ENCODE measurements at places on chromosomes 12 and 14.

DNA sequence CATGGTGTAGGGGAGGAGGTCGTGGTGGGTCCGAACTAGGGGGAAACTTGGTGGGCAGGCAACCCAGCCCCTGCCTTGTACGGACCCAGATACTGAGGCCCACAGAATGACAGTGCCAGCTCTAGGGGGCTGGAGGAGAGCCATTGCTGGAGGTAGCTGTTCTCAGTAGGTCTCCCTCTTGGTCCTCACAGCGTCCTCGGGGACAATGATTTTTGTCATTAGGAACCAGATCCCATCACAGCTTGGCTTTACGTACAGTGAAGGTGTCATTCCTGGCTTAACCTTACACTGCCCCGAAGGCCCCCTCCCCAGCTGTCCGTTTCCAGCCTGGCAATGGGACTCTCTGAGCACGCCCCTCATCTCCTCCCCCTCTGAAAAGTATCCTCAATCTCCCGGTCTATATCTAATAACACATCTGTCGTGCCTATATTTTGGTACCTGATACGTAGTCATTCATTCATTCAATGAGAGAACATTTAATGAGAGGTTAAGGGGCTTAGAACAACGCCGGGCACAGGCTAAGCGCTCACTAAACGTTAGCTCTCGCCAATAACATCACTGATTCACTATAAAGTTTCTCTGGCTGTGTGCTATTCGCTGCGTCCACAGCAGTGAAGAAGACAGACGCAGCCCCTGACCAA, 597 bp upstream of the DYNC1H1 start:
- DNase-seq, result no peak

DNA sequence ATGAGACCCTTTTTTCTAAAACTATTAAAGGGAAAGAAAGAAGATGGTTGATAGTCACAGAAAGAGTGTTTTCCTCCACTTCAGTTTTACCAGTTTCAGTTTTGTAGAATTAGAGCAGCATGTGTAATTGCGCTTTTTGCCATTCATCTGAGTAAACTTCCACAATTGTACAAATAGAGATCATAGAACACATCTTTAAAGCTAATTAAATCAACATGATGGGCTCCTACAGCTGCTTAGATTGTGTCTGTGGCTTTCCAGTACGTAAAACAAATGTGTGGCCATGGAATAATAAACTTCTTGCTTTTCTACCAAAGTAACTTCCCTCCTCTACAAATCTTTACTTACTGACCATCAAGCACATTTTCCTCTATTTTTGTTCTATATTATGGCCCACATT, 84.2 kb upstream of the LRIG3 start:
- DNase-seq, result no peak

DNA sequence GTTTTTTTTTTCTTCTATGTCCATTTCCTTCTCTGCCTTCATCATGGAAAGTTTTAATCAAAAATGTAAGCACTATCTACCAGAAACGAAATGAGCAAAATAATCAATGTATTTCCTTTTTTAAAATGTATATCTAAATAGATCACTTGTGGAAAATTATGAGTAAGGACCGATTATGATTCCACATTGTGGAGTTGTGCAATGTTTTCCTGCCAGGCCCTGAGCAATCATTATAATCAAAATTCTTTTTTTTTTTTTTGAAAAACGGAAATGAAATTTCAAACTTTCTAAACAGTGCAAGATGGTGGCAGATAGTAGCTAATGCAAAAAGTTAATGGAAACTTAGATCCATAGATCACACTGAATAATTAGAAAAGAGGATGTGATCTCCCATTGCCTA, 1074.6 kb upstream of the TMEM132C start:
- DNase-seq, result no peak

GRCh38 chr12:41715256-41715655, 429.4 kb downstream of the GXYLT1 start:
- DNase-seq, result no peak

DNA sequence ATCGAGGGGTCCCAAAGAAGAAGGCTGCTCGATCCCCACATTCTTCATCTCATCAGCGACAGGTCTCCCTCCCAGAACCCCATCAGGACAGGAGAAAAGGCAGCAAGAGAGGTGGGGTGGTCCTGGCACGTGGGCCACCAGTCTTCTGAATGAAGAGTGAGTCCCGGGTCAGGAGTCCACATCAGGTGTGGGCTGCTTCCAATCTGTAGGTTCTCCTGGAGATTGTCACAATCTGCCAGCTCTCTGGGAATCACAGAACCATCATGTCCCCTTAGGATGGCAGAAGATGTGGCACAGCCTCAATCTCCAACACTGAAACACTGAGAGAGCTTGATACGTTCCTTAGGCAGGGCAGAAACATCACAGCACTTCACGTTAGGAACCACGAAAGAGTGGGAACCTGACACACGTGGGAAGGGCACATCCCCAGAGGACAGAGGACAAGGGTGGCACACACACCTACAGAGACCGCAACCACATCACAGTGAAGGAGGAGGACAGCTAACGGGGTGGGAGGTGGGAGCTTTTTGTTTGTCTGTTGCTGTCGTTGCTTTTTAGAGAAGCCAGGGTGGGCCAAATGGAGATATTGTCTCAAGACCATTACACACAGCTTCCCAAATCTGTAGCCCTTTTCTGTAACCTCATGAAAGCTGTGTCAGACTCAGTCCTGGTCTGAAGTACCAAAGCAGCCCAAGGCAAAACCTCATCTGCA, 284.5 kb downstream of the DPF3 start:
- no peak for DNase-seq

DNA sequence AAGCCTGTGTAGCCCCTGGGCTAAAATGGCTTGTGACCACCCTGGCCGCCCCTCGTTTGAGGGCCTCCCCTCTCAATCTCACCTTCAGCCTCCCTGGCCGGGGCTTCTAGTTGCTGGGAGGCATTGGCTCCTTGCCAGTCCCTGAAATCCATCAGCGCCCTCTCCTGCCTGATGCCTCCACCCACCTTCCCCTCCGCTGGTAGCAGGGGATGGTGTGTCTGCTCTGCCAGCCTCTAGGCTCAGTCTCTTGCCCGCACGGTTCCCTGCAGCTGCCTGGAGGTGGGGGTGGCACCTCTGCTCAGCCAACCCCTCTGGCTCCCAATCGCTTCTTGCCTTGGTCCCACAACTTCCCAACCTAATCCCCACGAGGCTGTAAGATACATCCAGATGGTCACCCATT, 167.9 kb downstream of the PHETA1 start:
- no peak for DNase-seq

GRCh38 chr14:31541702-31542101, 19.5 kb upstream of the NUBPL start:
- DNase-seq, result no peak

DNA sequence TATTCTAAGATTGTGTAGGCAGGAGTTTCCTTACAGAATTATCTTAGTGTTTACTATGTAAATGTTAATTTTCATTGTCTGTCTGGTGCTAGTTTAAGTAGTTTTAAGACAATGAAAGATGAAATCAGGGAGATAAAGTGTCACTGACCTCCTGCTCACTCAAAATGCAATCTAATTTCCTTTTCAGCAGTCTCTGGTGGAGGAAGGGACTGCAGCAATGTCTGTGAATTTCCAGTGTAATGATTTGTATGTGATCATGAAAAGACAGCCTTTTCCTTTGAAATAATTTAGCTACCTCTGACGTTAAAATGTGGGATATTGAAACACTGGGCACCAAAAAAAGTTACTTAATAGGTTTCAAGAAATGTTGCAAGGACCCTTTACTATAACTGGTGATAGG, 779.7 kb upstream of the FLRT2 start:
- DNase-seq, result no peak

DNA sequence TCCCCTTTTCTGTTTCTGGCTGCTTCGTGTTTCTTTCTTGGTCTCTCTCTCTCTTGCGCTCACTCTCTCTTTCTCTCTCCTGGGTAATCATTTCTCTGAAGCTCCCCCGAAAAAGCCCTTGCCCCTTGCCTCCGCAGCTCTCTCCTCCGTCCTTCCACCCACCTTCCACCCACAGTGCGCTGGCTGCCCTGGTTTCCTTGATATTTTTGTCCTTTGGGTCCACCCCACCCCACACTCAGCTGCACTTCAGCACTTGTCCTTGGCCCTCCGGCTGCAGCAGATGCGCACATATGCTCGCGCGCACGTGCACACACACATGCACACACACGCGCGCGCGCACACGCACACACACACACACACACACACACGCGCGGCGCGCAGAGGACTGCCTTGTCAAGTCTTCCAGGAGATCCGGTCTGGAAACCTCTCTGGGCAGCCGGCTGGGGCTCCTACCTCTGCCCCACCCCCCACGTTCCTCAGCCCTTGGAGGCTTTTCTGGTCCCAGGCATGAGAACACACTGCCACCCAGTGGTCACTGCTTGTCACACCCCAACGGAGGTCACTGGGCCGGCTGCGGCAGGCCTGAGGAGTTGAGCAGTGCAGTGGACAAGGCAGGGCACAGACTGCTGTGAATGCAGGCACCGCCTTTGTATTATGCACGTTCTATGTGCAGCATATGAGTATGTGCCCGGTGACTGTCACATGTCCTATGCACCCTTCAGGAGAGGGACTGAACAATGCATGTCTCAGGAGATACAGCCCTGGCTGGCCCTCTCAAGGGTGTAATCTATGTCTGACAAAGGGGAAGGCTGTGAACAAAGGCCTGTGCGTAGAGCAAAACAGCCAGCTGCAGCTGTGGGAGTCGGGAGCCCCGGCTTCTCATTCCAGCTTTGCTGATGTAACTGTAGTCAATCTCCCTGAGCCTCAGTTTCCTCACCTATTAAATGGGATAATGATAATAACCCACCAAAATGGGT, 6.5 kb downstream of the LAG3 start:
- DNase-seq, result peak; percentile 92

GRCh38 chr14:69268223-69268622, 8.3 kb downstream of the GALNT16 start:
- DNase-seq, result no peak

DNA sequence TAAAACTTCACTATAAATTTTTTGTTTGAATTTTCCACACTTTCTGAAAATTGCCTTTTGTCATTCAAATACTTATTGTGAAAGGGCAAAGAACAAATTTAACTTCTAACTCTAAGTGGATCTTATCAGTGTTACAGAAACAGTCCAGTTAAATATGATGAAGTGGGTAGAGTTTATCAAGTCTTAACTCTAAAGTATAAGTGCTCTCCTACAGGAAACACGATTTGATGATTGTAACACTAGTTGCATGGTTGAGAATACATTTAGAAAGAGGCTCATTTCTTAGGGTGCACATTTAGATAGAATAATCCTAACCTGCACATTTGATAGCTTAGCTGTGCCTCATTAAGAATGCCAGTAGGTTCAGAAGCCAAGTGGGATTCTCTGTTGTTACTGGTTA, 838.3 kb upstream of the ATXN7L3B start:
- no peak for DNase-seq

GRCh38 chr12:47188576-47189441, 109.0 kb upstream of the AMIGO2 start:
- no peak for DNase-seq

GRCh38 chr14:22841769-22842168, 5.4 kb downstream of the MMP14 start:
- no peak for DNase-seq

GRCh38 chr12:62190689-62191490, 69.3 kb upstream of the USP15 start:
- DNase-seq, result peak; percentile 9

- no peak for DNase-seq
Observed at GRCh38 chr12:125222876-125223275, 157.6 kb downstream of the AACS start.

- no peak for DNase-seq
Observed at GRCh38 chr12:26319511-26319910, 124.1 kb downstream of the SSPN start.

- DNase-seq, result no peak
Observed at GRCh38 chr12:60035835-60036234, 440.0 kb downstream of the SLC16A7 start.

Measured in B cell (primary cell).